Mesenchymal stem cell (in vitro differentiated cells and primary cell): ENCODE measurements at places on chromosomes 16 and 17.

- peak; percentile 40 for DNase-seq
Measured at GRCh38 chr16:85090873-85091521, 21.3 kb downstream of the CIBAR2 start.

DNA sequence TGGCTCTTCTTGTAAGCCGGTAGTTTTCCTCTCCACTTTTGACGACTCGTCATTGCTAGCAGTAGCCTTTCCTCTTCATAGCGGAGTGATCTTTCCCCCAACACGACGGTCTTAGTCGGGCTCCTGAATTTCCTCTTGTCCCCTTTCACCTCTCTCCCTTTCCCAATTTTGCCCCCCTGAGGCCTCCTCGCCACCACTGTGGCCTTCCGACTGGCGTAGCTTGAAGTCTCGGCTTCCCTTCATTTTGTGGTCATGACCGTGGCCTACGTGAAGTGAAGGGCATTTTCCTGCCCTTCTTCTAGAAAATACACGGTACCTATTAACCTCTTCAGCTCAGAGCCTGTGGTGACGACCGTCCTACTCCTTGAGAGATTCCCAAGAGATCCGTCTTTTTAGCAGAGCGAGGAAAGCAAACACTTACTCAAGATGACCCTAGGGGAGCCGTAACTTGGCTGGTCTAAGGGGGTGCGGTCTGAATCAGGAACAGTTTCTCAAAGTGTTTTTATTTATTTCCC lies 787 bp downstream of the PRKAR1A start:
- DNase-seq = peak; percentile 68

DNA sequence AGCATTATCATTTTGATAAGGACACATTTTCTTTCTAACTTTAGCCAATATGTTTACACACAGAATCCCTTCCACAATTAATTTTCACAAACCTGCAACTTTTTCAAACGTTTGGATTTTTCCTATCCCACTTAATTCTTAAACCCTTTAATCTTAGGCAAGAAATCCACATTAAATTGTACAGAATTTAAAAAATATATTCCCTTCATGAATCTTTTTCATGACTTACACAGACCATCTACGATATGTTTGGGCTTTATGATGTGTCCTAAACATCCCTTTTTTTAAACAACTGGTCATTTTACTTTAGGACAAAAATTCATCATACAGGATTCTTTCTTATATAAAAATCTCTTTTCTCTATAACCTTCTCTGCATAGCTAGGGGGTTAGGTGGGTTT lies 241.5 kb upstream of the CNTNAP4 start:
- peak; percentile 1 for DNase-seq

- DNase-seq = no peak
Measured at GRCh38 chr16:27364493-27365141, 37.4 kb upstream of the IL21R start.

GRCh38 chr17:58370309-58370708 lies 18.3 kb upstream of the SUPT4H1 start:
- no peak for DNase-seq

DNA sequence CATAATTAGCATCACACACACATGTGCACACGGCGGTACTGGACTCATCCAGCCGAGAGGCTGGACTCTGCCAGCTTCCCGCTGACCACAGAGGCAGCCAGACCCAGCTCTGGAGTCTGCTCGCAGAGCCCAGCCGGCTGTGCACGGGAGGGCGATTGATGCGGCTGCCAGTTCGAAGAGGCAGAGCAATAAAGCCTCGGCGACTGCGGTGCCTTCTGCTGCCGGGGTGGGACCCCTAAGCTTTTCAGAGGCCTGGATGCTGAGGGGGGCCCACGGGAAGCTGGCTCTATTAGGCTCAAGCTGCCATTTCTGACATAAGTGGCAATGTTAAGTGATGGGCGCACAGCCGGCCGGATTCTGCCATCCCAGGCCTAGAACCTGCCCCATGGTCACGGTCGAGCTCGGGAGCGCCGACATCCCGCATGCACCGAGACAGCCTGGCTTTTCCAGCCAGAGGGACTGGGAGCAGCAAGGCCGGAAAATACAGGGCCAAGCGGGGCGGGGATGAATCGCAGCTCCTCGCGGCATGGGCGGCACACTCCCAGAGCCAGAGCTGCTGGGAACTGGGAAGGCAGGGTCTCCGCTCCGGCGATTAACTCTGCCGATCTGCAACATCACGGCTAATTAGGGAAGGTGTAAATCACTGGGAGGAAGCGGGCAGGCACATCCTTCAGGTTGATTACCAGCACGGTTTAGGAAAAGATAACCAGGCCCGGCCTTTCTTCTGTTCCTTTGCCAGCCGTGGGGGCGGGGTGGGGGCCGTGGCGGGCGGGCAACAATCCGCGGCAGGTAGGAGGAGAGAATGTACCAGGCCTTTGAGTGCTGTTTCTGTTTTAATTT lies 57.7 kb downstream of the TBC1D16 start:
- no peak for DNase-seq

GRCh38 chr16:9703731-9704130 lies 478.5 kb downstream of the GRIN2A start:
- no peak for DNase-seq

DNA sequence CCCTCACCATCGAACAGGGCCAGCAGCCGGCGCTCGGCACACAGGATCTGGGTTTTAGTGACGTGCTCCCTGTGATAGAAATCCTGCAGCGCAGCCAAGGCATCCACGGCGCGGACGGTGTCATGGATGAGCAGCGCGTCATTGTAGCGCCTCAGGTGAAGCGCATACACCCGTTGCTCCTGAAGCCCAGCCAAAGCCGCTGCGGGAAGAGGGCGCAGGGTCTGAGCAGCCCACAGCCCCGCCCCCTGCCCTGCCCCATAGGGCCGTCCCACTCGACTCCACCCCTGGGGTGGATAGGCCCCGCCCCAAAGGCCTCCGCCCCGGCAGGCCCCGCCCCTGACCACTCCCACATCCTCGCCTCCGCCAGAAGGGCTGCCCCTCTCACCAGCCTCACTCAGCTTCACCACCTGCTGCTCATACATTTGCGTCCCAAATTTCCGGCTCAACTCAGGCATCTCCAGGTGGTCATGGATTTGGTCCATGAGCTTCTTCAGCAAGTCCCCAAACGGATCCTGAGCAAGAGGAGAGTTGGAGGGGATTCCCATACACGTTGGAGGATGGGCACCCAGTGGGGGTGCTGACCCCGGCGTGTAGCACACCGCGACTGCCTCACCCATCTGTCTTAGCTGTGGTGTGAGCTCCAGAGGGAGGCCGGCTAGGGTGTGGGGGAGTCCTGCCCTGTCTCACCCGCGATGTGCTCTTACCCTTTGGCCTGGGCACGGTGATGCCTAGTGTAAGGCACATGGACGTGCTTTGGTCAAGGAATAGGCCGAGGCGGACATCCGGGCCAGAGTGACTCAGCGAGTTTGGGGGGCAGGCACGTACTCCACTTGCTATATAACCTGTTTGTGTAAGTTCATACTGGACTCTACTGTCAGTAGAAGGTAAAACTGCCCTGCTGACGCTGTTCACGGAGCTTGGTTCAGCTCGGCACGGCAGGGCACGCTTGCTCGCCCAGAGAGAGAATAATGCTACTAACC lies 4.6 kb downstream of the DHX58 start:
- DNase-seq = peak; percentile 70

DNA sequence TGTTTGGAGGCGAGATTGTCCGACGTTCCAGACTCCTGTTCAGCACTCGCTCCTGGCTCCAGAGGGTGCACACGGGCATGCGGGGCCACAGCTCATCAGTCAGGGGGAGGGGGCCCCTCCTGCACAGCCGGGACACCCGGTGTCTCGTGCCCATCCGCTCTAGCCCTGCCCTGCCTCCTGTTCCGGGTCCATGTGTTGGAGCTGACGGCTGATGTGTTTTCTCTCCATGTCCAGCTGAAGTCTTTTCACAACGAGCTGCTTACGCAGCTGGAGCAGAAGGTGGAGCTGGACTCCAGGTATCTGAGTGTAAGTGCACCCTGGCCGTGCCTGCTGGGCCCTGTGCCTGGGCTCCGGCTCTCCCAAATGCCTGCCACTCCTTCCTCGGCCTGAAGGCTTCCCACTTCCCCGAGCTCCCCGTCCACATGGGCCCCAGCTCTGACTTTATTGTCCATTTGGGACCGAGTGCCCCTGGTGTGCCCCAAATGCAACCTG lies 50.5 kb downstream of the BAIAP2 start:
- DNase-seq = no peak

- no peak for DNase-seq
Measured at GRCh38 chr16:27474041-27474440, 72.1 kb downstream of the IL21R start.

DNA sequence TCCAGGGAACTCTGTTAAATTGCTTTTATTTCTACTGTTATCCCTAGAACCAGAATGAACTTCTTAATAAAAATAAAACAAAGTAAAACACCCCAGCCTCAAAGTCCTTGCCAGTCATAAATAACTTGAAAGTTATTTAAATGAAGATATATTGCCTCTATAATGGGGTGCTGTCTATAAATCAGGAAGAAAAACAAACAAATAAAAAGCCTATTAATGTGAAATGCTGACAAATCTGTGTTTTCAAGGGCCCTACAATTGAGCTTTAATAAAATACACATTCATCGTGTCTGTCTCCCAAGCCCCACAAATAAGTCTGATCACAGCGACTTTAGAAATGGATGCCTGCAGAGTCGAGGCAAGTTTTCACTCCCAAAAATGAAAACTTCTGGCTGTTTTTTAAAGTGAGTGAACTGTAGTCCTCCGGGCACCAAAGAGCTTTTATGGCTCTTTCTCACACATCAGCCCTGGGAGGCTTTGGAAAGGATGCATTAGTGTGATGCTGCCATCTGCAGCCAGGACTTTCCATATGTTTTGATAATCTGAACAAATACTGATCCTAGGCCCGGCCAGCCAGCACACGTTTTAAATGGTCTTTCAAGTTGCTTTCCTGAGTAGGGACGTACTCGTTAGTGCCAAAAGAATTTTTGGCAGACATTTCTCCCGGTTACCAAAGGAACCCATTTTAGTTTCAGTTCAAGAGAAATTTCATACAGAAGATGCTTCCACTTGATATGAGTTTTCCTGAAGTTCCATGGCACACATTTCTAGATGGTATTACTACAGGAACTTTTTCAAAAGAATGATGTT lies 16.3 kb downstream of the NACA2 start:
- DNase-seq = peak; percentile 42

DNA sequence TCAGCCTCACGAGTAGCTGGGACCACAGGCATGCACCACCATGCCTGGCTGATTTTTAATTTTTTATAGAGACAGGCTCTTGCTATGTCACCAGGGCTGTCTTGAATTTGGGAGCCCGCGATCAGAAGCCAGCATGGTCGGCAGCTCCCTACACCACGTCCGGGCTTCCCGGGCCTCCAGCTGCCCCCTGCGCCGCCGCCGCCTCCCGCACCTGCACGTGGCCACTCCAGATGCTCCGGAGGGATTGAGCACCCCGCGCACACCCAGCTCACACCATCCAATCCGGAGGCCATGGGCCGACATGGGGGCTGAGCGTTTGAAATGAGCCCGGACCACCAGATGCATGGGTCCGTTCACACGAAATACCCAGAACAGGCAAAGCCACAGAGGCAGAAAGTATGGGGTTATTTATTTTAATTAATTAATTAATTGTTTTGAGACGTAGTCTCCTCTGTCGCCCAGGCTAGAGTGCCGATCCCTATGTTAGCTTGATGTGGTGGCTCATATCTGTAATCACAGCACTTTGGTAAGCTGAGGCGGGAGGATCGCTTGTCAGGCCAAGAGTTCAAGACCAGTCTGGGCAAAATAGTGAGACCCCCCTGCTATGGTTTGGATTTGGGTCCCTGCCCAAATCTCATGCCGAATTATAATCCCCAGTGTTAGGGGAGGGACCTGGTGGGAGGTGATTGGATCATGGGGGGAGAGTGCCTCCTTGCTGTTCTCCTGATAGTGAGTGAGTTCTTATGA lies 17.1 kb upstream of the PDXDC1 start:
- DNase-seq = no peak

DNA sequence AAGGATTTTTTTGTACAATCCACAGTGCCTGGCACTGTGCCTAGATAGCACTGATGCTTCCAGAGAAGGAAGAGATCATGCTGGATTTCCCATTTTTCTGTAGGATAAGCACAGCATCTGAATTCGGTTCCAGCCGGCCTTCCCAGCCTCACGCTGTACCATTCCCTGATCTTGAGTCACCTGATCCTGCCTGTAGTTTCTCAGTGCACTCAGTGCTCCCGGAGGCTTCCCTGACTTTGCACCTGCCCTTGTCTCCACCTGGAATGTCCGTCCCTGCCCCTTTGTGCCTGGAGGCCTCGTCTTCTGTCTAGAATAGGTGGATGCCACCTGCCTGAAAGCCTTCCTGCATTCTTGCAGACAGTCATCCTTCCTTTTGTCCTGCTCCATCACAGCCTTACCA lies 179.9 kb downstream of the CCDC182 start:
- no peak for DNase-seq

- DNase-seq = peak; percentile 66
Measured at GRCh38 chr17:57557834-57558681, 187.0 kb downstream of the CCDC182 start.

DNA sequence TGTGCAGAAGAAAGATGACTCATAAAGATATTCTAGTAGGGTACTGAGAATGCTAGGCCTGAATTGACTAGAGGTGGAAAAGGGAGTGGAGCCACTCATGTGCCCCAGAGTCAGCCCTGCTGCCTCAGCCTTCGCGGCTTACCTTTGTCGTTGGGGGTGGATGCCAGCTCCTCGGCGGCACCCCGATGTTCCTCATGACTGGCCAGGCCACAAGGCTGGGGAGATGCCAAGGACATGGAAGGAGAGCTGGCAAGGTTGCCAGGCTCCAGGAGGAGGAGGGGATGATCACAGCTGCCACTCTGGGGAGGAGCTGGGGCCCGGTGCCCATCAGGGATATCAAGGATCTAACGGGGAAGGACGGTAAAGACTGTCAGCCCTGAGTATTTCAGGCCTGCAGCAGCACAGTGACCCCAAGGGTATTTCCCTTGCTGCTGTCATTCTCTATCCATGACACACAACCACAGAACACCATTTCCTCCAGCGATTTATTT lies 9.7 kb upstream of the SLC35B1 start:
- no peak for DNase-seq

DNA sequence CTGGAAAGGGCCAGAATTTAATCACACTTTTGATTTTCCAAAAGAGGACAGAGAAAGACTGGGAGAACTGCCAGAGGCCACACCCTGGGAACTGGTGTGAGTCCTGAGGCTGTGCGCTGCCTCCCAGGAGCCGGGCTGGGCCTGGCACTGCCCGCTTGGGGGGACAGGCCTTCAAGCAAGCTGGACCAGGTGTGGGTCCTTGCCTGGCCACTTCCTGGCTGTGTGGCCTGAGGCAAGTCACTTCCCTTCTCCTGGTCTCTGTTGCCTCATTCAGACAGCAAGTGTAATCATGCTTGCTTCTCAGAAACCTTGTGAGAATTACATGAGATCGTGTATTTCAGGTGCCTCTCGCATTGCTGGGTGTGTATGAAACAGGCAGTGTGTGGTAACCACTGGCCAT lies 143.0 kb downstream of the SNX29 start:
- peak; percentile 36 for DNase-seq

GRCh38 chr17:75010683-75011400 lies 1.6 kb upstream of the MRPL58 start:
- DNase-seq = peak; percentile 87

DNA sequence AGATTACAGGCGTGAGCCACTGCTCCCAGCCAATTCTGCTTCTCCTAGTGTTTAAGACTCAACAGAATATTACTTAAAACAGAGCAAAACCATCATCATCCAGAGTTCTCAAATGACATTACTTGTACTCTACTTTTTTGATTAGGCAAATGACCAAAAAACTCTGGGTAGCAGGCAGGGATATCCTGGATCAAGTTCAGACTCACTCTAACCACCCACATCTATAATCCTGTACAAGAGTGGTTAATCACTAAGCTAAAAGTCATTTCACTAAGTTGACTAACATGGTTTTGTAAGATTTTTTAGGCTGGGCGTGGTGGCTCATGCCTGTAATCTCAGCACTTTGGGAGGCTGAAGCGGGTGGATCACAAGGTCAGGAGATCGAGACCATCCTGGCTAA lies 6.8 kb downstream of the NAE1 start:
- DNase-seq = no peak
